Skin of body (tissue), 3 donors: ENCODE measurements at places on chromosomes 7 and 10. TPM values are rescaled to one million over a fixed set of nuclear protein-coding genes. Genes with fewer than 3 reads are reported as not detected.

DNA sequence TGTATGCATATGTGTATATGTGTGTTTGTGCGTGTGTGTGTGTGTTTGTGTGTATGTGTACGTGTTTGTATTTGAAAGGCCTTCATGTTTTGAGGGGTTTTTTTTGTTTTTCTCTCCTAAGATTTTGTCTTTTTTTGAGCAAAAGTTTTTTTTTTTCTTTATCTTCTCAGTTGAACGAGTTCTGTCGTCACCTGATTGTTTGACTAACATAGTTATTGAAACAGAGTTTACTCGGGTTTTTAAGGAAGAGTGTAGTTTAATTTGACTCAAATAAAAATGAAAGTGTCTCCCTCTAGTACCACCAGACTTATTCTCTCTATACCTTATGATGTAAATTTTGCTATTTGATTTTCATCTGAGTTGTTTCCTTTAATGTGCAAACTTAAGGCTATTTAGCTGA lies 73.5 kb downstream of the ST8SIA6 start:
- DNase-seq: no peak

GRCh38 chr10:90314718-90315117 lies 543.1 kb downstream of the HTR7 start:
- DNase-seq: no peak

- no peak for DNase-seq
Measured at GRCh38 chr10:93464776-93465388, 17.3 kb downstream of the MYOF start.

GRCh38 chr10:112803961-112804401 lies 146.1 kb upstream of the TCF7L2 start:
- DNase-seq: no peak

- no peak for DNase-seq
Measured at GRCh38 chr7:2478399-2478785, 2.2 kb upstream of the GRIFIN start.

DNA sequence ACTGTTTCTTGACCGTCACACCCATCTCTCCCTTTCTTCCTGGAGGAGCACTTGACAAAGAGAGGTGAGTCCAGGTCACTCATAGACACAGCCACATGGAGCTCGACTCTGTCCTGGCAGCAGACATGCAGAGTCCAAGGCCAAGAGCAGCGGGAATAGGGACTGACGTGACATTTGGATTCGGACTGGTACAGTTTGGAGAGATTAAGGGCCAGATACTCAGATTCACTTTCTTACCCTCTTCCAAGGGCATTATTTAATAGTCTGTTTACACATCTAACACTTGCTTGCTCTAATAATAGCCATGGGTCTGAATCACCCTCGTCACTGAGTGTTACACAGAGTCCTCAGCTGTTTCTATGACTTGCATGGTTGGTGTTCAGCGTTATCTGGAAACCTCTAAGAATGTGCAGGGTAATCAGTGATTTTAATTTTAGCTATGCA lies 39.2 kb upstream of the OTUD1 start:
- no peak for DNase-seq

GRCh38 chr10:12656518-12657142 lies 307.3 kb downstream of the CAMK1D start:
- peak; percentile 17 for DNase-seq

DNA sequence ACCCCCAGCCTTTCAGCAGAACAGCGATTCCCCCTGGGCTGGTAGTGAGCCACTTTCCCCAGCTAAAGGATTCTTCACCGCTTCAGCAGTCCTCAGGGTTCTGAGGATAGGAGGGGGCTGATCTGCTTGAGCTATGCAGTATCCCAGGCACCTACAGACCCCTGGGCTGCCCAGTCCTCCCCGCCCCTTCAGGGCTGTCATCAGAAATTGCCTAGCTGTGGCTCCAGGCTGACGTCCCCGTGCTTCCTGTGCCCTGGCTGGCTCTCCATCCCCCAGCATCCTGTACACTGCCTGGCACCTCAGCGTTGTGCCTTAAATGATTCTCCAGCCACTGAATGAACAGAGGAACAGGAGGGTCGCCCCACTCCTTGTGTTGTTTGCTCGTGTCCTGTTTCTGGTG lies 38.4 kb upstream of the CDH23 start:
- DNase-seq: no peak

DNA sequence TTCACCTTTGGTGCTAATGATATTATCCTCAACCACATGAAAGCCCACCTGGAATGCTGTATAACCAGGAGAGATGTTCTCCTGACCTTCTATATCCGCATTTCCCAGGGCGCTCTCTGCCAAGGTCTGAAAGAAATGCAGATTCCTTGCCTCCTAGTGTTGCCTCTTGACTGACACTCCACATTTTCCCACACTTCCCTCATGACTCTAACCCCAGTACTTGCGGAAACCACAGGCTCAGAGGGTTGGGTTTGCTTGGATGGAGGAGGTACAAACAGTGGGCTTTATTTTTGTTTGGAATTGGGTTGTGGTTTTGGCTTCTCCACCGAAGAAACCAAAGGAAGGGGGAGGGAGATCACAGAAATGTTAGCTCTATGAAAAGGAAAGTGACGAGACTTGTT lies 222.9 kb upstream of the CELF2 start:
- no peak for DNase-seq

DNA sequence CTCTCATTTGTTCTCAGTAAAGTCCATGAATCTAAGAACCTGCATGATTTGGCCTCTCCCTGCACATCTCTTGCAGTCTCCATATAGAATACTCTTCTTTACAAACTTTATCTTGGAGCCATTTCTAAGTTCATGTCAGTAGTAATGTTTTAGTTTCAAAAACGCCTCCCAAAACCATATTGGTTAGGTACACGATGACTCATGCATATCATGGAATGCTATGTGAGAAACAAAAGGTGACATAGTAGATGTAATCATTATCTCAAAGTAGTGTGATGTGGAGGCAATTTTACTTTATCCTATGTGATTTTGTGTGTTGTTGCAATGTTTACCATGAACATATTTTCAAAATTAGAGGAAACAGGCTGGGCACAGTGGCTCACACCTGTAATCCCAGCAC lies 520.7 kb downstream of the KCNMA1 start:
- DNase-seq: no peak

DNA sequence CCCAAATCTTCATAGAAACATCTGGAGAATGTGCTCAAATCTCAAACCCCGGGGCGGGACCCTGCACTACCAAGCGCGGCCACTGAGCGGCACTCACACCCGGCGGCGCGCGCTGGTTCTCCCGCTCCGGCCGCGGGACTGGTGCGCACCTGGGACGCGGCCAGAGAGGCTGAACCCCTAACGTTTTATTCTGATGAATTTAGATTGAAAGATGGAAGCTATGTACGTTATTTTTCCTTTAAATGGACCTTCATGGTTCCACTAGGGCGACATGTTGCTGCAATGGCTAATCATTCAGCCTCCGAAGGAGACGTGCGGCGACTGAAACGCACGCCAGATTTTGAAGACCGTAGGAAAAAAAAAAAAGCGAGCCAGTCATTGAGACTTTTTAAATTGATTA lies 107.0 kb upstream of the INSIG1 start:
- DNase-seq: no peak

GRCh38 chr10:63504145-63504881 lies 16.9 kb upstream of the REEP3 start:
- DNase-seq: no peak

DNA sequence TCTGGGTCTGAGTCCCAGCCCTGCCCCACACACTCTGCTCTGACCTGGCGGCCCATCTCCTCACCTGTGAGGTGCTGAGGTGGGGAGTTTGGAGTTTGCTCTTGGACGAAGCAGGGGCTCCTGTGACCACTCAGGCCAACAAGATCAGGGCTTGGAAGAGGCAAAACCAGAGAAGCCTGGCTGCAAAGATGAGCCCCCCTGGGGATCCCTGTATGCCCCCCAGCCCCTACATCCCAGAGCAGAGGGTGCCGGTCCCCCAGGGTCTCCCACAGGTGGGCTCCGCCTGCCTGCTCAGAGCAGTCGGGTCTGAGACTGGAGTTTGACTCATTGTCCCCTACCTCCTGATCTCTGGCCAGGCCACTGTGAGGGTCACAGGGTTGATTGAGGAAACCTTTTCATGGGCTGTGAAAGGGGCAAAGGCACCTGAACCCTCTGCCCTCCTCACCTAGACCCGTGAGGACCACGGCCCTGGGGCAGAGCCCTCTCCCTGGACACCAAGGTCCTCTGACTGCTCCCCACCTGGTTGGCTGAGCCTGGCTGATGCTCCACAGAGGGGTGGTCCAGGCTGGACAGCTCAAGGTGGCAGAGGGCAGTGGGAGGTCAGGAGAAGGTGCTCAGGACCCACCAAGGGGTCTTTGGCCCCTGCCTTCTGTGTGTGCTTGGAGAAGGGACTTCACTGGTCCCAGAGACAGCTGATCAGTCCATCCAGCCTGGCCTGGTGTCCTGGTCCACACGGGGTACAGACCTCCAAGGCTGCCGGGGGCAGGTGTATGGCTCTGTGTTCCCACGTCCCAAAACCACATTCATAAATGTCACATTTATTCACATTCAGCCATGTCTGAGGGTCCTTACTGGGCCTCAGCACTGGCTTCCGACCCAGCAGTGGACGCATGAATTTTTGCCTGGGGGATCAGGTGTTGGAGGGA lies 9.1 kb upstream of the SCART1 start:
- no peak for DNase-seq

GRCh38 chr10:89301232-89301631 lies 614 bp upstream of the IFIT2 start:
- DNase-seq: peak; percentile 55

DNA sequence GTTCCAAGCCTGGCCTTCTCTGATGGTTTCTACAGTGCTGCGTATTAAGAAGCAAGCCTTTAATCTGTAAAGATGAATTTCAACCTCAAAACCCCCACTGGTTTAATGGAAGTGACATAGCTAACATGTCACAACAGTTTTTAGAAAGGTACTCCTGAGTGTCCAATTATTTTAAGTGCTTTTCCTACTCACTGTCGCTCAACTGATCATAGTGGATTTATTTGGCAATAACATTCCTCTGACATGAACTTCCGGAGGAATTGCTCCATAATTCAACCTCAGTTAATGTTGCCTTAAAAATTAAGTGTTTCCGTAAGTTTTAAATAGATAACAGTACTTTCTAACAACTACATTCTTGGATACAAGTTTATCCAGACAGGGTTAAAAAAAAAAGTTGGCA lies 57.5 kb downstream of the AGMO start:
- DNase-seq: no peak

DNA sequence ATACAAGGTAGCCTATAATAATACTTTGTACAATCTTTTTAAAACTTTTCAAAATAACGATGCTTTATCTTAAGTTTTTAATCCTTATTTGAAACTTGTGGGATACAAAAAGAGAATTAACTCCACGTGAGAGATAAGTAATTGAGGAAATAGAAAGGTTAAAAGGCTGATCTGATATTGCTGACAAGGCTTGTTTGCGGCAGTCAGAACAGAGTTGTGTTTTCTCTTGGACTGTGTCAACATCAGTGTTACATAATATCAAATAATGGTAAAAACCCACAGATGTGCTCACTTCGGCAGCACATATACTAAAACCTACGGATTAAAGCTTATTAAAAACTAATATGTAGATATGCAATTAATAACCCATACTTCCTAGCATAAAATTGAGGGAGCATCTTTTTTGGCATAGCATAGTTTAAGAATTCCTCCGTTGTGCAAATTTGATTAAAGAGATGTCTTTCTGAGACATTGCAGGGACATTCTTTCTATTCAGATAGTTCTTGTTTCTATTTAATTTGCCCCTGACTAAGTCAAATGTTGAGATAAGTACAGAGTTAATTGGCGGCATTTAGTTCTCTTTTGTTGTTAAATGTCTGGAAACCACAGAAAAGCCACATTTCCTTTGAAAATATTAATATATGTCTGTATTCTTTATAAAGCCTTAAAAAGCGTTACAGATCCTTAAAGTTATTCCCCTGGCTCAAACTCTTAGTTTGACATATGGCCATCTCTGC lies 63.3 kb downstream of the FAM185A start:
- DNase-seq: no peak

DNA sequence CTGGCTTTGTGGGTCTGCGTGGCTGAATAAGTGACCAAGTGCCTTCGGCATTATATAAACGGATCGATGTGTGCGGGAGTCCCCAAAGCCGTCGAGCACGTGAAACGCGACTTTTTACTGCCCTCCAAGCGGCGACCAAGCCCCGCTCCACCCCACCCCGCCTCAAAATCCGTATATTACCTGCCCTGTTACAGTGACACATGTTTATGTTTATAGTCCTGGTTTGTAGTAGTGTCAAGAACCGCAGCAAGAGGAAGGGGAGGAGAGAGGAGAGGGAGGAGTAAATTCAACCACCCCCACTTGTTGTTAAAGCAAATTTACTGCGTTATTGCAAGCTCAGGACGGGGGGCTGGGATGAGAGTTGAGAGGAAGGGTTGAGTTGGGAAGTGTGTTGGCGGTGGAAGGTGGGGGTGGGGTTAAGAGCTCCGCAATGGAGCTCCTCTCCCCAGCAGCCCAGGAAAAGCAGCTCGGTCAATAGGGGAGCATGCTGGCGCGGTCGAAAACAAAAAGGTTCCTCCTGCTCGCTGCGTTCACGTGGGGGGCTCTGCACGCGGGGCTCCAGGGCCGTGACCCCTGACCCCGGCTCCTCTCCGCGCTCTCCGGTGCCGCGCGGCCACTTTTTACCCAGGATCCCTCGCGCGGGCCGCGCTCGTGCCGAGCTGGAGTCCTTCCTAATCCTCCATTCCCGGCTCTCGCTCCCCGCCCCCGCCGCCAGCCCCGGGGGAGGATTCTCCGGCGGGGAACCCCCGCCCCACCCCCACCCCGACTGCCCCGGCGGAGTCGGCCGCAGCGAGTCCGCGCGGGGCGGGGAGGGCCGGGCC lies at the start of gene SKIDA1:
SKIDA1 (minus strand) TSS at position 316 of the 821 bp plus-strand sequence. CDS start 7,860 bp downstream, outside the sequence.
- peak; percentile 96 for DNase-seq

GRCh38 chr10:112949143-112949823 lies 764 bp upstream of the TCF7L2 start:
- DNase-seq: peak; percentile 37

DNA sequence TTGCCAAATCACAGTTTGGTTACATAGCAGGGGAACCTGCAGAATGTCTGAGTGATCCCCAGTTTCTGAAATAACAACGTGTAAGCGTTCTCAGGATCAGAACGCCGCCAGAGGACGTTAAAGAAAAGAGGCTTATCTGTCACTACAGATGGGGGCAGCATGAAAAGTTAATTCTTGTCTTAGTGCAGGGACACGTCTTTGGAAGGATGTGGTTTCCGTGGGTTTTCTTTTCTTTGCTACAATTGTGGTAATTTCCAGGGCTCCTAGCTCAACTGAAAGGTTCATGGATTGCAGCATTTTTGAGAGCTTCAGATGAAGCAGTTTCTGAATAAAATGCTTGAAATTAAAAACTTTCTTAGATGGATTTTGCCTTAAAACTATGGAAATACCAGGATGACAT lies 106.6 kb downstream of the PRKCQ start:
- no peak for DNase-seq

- DNase-seq: no peak
Measured at GRCh38 chr7:48458701-48459524, 287.7 kb downstream of the ABCA13 start.

Gene CRYGN
- not detected for total RNA-seq

Gene TAS2R41
- total RNA-seq: not detected

Gene PLCE1
- 8.6 TPM for total RNA-seq

Gene ATP5F1C
- 164 TPM for total RNA-seq

Gene CHAT
- total RNA-seq: not detected

Gene ZP3
- total RNA-seq: 0.79 TPM
